ENCODE measurements at places on chromosomes 2 and 18.

DNA sequence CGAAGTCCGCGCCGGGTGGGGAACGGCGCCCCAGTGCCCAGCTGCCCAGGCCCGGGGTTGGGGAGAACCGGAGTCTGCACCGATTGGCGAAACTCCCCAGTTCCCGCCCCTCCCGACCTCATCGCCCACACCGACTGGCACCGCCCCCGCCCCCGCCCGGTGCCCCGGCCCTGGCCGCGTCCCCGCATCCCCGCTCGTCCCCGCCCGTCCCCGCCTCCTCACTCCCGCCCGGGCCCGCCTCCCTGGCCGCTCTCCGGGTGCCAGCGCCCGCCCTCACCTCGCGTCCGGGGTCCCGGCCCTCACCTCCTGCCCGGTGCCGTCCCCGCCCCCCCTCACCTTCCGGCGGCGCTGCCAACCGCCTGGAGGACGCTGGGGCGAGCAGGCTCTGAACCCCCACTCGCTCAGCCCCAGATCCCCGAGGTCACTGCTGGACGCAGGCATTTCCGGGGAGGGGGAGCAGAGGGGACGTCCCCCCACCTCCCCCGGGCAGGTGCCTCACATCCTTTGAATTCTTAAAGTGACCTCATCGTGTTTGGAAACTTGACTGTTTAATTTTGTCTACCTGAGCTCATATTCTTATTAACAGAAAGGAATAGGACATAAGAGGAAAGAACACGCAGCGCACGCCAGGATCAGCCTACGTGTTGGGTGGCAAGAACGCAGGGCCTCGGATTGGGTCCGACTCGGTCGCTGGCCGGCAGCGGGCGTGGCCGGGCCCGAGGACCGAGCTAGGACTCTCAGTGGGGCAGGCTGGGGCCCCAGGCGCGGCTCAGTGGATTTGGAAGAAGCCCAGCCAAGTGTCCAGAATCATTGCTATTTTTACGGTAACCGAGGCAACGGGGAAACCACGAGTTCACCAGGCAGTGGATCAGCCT is at the start of gene FAM110C:
Gene FAM110C, minus strand, starts transcription at position 35 of the 875 bp plus-strand sequence. CDS start 120 bp downstream, outside the sequence.
- no peak for DNase-seq

DNA sequence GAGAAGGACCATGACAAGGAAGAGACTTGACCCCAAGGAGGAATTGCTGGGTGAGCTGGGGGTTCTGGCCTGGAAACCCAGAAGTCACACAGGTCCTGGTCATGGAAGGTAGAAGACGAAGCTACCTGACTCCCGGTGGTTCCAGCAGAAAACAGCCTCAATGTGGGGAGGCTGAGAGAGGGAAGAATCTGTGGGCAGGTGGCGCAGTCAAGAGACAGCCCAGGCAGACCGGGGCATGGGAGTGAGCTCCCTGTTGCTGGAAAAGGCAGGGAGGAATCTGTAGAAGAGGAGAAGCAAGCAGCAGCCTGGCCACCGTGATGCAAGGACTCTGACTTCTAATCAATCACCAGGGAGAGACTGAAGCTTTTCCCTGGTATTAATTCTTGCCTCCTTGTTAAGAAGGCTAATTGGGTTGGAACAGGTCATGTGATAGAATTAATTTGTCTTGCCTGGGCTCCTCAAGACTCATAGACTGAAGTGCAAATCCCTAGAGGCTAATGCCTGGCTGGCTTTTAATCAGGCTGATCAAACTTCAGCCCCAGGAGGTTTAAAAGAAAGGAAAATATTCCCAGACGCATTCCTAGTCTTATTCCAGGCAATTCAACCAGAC is 30.1 kb downstream of the CNGA3 start:
- no peak for DNase-seq

DNA sequence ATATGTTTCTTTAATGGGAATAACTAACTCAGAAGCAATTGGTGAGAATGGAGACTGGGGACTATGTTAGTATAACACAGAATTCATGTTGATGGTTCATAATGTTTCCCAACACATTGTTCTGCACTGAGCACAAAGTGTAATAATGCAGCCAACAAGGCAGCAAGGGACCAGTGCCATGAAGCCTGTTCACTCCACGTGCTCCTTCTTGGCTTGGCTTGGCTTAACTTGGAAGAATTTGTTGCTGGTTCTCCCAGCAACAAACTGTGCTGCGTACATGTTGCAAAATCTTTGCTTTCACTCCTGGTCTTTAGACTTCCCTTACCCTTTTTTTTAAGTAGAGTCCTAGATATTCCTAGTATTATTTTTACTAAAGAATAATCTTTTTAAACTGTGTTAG is 129.7 kb downstream of the MAP3K20 start:
- DNase-seq, result no peak

- DNase-seq, result no peak
Observed at GRCh38 chr2:38057651-38058410, 18.1 kb downstream of the CYP1B1 start.

GRCh38 chr2:206004004-206004693 is 81.8 kb downstream of the INO80D start:
- DNase-seq, result peak; percentile 37

DNA sequence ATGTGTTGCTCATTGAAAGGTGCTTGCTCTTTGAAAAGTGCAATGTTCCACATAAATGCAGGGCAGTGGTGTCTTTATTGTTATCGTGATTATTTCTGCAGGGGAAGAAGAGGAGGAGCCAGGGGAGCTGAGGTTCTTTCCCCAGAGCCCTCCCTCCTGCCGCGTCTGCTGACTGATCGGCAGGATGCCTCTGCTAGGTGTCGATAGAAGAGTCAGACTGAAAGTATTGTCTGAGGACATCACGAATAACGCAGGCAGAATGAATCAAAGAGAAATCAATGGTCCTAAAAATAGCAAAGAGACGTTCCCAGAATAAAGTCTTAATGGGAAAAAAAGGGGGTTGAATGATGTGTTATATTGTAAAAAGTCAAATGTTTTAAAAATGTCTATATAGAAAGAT is 47.4 kb upstream of the SIX3 start:
- no peak for DNase-seq

- DNase-seq, result no peak
Observed at GRCh38 chr2:241892299-241893137, 23.0 kb downstream of the RTP5 start.

GRCh38 chr2:85694052-85695025 is at the start of gene GNLY:
Gene GNLY (plus strand): TSS chr2:85694358. CDS start chr2:85694419, 61 bp downstream.
- no peak for DNase-seq

GRCh38 chr2:55891671-55892094 is 31.9 kb downstream of the EFEMP1 start:
- no peak for DNase-seq

DNA sequence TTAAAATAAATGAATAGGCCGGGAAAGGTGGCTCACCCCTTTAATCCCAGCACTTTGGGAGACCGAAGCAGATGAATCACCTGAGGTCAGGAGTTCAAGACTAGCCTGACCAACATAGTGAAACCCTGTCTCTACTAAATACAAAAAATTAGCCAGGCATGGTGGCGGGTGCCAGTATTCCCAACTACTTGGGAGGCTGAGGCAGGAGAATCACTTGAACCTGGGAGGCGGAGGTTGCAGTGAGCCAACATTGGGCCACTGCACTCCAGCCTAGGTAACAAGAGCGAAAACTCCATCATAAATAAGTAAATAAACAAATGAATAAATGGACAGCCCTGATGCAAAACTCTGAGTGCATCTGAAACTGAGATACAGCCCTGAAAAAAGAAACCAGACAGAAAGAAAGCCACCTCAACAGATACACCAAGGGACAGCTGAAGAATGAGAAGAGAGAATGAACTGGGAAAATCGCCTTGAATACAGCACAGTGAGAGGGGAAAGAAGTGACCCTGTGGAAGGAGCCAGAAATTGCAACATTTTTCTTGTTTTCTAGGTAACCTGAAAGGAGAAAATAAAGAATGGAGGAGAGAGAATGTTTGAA is 64.4 kb downstream of the TRABD2A start:
- no peak for DNase-seq

DNA sequence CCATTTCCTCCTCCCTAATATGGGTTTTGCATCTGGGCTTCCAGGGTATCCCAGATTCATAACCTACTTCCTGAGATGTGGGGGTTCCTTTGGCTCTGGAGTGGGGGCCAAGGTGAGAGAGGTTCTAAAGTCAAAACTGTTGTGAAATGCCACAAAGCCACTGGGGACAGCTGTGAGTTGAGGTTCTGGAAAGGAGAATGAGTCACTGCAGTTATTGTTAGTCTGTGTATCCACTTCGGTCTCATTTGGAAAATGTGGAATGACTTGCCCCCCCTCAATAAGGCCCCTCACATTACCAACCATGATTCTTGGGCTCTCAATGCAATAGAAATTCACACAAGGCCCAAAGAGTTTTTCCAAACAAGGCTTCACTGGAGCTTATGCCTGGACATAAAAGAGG is 51.1 kb upstream of the LGALSL start:
- DNase-seq, result no peak

DNA sequence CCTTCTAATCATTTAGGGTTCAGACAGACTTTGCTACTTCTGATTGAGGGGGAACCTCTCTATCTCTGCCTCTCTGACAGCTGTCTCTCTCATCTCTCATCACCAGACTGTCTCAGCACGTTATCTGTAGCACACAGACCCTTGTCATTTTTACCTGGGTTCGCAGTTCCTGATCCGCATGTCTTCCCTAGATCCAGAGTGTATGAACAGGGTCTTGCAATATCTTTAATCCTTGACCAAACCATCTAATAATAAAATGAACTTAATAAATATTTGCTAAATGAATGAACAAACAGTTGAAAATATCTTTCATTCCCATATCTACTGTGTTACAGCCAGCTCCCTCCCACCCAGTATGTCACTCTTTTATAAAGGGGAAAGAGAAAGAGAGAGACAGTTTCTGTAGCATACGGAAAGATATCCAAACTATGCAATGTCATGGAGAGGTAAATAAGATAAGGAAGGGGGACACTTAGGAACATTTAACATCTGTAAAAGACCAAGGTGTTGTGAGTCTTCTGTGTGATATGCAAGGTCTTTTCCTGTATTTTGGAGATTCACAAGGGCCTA is 507.6 kb downstream of the SUCLG1 start:
- no peak for DNase-seq

DNA sequence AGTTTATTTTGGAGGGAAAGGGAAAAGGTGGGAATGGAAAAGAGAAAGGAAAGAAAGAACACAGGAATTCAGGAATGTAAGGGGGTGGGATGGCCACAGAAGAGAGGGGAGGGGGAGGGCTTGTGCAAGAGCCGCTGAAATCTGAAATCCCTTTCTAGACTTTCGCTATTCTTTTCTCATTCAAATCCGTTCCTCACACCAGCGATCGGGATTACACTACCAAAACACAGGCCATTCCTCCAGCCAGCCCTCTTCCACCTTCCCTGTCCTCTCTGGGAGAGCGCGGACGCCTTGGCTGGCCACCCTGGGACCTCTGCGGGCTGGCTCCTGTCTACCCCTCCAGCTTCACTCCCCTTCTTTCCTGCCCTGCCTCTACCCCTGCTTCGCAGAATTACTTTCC is 102.3 kb downstream of the CDCA7 start:
- DNase-seq, result no peak

GRCh38 chr2:37274359-37274965 is 43.0 kb downstream of the NDUFAF7 start:
- DNase-seq, result no peak

- no peak for DNase-seq
Observed at GRCh38 chr2:12960671-12961070, 243.9 kb downstream of the TRIB2 start.

DNA sequence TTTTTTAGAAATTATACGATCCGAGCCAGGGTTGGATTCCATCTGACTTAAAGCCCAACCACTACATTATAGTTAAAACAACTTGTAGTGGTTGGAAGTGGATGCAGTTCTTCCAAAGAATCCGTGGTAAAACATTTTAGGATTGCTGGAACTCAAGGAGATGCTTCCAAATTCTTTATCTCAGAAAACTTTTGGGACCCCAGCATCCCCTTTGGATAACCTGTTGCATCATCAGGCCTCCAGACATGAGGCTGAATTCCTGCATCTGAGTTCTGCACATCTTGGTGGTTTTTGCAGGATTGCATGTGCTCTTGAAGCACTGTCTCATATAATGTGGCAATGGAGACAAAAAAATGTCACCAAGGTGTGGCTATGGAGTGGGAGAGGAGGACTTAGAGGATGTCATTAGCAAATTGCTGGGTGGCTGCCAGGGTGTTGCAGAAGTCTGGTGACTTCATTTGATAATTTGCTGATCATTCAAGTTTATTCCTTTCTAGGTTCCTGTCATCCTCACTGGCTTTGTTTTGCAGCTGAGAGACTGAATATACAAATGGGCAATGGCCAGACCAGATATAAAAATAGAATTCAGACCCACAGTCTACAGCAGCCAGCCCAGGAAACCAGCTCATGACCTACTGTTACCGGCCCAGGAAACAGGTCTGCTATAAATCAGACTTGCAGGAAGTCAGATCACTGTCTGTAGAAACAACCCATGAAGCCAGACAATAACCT is 207.7 kb downstream of the BCL2 start:
- no peak for DNase-seq

DNA sequence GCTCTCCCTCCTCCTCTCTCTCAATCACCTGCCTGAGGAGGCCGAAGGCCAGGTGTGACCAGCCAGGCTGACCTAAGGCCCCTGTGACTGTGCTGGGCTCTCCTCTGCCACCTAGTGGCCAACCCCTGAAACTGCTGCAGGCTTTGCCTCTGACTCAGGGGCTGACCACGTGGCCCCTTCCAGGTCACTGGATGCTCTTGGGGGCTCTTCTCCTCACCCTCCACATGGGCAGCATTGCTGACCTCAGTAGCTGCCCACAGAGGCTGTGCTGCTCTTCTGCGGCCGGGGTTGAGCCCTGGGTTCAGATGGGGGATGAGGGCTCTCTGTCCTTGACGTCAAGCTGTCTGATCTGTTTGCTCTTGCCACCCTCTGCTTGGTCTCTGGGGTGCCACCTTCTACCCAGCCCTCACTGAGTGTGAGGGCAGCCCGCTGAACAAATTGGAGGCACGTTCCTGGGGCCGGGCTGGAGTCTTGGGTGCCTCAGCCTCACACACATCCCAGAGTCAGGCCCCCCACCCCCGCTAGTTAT is 122.7 kb downstream of the TWIST2 start:
- no peak for DNase-seq

GRCh38 chr2:239956818-239957261 is 68.3 kb downstream of the NDUFA10 start:
- DNase-seq, result no peak

DNA sequence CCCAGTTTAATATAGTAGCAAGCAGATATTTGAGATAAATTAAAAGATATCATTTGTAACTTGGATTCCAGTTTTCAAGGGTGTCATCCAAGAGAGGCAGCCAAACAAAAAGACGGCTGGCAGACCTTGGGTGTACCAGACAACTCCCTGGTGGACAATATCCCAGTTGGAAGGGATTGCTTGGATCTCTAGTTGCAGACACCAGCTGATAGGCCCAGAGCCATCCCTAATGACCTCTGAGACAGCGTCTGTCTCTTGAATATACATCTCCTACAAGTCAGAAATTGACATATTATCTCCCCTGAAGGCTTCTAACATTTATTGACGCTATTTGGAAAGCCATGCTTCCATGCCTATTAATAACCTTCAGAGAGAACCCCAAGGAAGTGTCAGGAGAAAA is 67.7 kb downstream of the ACVR1 start:
- DNase-seq, result no peak

- DNase-seq, result no peak
Observed at GRCh38 chr2:201532686-201533304, 81.3 kb downstream of the STRADB start.

All from NCI-H526 (cell line).